ENCODE measurements at places on chromosomes 5 and 9. TPM values are rescaled to one million over a fixed set of nuclear protein-coding genes. Genes with fewer than 3 reads are reported as not detected.

PAEP gene
- total RNA-seq: not detected

IL4 gene
- not detected for total RNA-seq

GPRIN1 gene
- 9.2 TPM for total RNA-seq

UAP1L1 gene
- 5.5 TPM for total RNA-seq

POU5F2 gene
- under 0.01 TPM for total RNA-seq

GABRA1 gene
- not detected for total RNA-seq

CER1 gene
- total RNA-seq: not detected
